NCI-H1417 treated with DMSO at 0.1 percent for 48 hours (cell line): ENCODE measurements at places on chromosomes 13 and 19.

DNA sequence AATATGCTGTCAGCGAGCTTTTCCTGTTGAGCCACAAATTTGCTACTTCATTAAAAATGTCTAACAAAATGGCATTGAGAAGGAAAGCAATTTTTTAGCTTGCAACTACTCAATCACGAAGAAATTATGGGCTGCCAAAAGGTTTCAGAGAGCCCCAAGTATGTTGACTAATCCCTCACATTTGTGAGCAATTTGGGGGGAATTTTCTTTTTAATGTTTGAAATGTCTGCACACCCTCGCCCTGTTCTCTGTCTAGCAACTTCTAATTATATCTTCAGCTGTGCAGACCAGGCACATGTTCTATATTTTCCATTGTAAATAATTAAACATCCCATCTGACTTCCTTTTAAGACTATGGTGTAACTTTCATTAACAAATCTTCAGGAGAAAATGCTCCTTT lies 192.9 kb downstream of the DCT start:
- no peak for DNase-seq

DNA sequence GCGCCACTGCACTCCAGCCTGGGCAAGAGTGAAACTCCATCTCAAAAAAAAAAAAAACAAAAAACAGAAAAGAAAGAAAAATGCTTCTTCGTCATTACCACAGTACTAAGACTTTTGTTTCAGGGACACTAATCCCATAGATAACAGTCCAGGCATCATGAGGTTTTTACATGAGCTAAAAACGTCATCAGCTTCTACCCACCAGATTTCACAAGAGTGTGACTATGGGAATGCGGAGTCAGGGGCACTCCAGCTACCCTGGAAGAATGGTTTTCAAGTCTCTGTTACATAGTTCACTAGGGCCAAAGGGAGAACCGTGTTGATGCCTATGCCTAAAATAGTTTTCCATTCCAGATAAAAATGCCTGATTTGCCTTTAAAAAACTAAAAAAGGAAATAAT lies 33.2 kb downstream of the RAB20 start:
- DNase-seq, result no peak

DNA sequence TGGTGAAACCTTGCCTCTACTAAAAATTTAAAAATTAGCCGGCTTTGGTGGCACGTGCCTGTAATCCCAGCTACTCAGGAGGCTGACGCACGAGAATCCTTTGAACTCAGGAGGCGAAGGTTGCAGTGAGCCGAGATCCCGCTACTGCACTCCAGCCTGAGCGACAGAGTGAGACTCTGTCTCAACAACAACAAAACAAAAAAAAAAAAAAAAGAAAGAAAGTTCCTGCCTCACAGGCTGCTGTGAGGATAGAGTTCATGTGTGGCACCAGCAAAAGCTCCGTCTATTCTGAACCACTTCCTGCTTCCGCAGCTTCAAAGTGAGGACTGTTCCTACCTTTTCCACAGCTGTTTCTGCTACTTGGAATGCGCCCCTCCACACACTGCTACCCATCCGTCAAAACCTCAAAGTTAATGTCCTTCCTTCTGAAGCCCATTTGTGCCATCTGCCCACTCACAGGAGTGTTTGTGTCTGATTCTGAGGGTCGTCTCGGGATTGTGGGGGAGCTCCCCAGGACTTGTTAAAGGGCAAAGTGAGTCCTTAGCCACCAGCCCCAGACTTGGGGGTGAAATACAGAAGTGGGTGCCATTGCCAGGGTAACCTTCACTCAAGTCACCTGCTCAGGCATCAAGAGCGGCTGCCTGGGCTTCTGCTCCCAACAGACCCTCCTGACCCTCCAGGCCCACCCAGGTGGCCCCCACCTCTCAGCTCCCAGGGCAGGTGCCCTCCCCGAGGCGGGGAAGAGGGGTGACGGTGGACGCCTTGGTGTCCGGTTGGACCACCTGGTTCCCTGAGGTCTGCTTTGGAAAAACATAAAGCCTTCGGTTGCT lies 2.9 kb downstream of the MFSD12 start:
- no peak for DNase-seq

- DNase-seq, result no peak
These were observed 452 bp downstream of the PIAS4 start for GRCh38 chr19:4007836-4008539.

- DNase-seq, result no peak
These were observed 27.3 kb downstream of the PIP5K1C start for GRCh38 chr19:3672993-3673392.

DNA sequence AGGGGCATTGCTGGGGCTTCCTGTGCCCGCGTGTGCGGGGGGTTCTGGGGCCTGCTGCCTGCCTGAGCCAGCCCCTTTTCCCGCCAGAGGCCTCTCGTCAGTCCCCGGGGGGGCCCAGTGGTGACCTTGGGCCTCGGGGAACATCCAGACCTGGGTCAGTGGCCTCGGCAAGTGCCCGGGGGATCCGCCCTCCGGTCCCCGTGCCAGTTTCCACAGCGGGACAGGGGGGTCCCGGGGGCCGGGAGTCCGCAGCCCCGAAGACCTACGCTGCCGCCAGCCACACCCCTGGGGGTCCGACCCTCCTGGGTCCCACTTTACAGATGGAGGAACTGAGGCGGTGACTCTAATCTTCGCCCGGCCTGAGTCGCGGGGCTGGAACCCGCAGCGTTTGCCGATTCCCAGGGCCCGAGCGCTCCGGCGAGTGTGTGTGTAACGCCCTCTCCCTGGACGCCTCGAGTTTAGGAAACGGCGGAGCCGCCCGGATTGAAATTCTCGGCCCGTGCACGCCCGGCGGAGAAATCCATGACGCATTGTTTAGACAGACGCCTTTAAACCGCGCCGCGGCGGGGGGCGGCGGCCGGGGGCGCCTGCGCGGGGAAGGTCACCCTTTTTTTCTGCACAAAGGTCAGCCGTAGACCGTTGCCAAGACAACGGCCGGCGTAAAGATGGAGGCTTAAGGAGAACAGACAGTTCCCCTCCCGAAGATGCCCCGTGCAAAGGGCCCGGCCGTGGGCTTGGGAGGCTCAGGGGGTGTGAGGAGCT lies 39.3 kb downstream of the EFNA2 start:
- DNase-seq, result peak; percentile 34

DNA sequence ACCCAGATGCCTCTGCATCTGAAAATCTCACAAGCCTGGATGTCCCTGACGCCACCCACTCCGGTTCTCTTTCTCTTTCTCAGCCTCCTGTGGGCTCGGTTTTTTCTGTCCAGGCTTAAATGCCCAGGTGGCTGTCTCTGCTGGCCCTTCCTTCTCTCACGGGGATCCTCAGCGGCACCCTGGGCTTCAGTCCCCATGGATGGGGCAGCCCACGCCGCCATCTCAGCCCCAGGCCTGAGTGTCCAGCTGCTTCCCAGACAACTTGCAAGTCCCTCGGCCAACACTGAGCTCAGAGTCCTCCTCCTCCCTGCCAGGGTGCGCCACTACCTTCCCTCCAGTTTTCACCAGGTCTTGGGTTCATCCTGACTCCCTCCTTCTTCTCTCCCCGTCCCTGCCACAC lies 6.4 kb downstream of the FBN3 start:
- no peak for DNase-seq

GRCh38 chr19:57068921-57069697 lies 50.7 kb upstream of the USP29 start:
- DNase-seq, result no peak

DNA sequence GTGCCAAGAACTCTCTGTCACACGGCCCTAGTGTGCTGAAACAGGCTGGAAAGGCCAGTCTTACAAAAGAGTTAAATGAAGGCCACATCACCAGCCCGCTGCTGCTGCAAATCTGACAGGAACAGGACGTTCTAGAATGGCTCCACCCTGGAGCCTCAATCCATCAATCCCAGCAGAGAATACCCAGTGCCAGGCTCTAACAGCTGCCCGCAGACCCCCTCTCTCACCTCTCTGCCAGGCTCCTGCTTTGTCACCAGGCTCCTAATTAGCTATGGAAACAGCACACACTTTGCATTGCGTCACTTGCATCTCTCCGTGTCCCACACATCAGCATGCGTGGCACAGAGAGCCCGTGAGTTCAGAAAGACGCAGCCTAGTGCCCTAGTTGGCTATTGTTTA lies 314.1 kb downstream of the FOXO1 start:
- DNase-seq, result no peak

DNA sequence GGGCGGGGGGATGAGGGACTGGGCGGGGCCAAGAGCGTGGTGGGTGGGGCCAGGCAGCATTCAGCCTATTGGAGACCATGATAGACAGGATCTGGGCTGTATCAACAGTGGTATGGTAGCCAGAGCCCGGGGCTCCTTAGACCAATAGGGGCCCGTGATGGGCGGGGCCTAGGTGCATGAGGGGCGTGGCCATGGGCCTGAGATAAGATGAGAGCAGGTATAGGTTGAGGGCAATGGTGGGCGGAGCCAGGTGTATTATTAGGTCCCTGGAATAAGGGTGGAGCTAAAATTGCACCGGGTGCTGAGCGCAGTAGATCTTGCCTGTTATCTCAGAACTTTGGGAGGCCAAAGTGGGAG lies 5.3 kb downstream of the ABCA7 start:
- DNase-seq, result no peak

DNA sequence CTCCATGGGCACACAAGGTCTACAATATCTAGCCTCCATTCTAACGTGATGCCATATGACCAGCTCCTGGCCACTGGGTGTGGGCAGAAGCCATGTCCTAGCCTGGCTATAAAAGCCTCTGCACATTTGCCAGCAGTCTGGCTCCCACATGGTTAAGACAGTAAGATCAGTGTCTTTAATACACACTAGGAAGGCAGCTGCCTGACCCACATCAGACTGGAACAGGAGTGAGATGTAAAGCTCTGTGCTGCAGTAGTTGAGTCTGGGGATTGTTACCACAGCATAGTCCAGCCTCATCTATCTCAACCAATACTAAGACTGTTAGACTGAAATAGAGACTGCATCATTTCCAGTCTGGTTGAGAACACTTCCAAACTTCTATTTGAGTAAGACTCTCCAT lies 533.1 kb downstream of the IRS2 start:
- DNase-seq, result no peak

DNA sequence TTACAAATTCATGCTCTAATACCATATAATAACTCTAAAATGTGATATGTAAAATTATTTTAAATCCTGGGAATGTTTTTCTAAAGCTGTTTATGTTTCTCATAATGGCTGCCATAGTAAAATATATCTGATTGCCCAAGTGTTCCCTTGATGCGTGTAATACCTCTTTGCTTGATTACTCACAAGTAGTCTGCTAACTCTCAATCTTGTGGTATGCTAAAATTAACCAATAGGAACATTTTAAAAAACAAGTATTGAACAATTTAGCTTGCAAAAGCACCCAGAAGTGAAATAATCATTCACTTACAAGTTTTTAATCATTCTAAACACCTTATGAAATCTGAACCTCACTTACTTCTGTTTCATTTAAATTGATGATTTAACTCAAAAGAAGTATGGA lies 386.0 kb upstream of the ATXN8OS start:
- DNase-seq, result no peak

- DNase-seq, result no peak
These were observed 1116.1 kb downstream of the PCDH9 start for GRCh38 chr13:66113882-66114526.

DNA sequence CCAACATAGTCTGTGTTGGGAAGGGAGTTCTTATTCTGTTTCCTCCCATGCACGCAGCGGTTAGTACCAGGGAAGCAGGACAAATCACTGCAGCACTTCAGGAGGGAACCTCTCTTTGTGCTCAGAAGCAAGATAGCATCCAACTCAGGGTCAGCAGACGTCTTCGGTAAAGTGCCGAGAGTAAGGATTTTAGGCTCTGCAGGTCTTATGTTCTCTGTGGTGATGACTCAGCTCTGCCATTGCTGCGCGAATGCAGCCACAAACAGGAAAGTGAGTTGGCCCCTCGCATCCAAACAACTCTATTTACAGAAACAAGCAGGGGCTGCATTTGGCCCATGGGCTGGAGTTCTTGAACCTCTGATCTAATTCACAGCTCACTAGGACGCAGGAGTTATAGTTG lies 122.1 kb upstream of the SPATA13 start:
- DNase-seq, result no peak

DNA sequence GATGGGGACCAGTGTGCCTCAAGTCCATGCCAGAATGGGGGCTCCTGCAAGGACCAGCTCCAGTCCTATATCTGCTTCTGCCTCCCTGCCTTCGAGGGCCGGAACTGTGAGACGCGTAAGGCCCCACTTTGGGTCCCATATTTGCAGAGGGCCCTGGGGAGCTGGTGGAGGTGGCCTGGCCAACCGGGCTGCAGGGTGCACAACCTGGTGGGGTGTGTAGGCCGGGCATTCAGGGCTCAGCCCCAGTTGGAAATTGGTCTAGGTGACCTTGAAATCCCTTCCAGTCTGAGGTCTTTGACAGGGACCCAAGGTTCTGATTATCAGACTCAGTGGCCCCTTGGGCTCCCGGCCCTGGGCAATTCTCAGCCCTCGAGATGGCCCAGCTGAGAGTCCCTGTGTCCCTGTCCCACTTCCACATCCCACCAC lies 8.3 kb downstream of the F7 start:
- DNase-seq, result no peak

DNA sequence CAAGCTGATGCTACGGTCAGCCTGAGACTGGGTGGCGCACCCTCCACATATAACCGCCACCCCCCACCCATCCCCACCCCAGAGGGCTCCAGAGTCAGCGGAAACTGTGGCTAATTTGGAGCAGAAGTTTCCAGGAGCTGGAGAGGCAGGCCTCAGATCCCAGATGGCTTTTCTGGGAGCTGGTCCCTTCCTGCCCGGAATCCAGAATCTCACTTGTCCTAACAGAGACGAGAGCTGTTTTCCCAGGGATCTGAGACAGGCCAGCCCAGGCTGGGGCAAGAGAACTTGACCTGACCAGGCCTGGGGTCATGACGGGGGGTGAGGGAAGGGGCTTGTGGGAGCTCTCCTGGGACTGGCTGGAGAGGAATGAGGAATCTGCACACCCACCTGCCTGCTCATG lies 6.5 kb downstream of the EPHX3 start:
- no peak for DNase-seq

GRCh38 chr13:33153421-33154404 lies 131.8 kb downstream of the STARD13 start:
- DNase-seq, result no peak

GRCh38 chr13:21825186-21825585 lies 154.3 kb downstream of the FGF9 start:
- DNase-seq, result no peak

GRCh38 chr13:51328488-51328887 lies 11.0 kb upstream of the SERPINE3 start:
- DNase-seq, result no peak

DNA sequence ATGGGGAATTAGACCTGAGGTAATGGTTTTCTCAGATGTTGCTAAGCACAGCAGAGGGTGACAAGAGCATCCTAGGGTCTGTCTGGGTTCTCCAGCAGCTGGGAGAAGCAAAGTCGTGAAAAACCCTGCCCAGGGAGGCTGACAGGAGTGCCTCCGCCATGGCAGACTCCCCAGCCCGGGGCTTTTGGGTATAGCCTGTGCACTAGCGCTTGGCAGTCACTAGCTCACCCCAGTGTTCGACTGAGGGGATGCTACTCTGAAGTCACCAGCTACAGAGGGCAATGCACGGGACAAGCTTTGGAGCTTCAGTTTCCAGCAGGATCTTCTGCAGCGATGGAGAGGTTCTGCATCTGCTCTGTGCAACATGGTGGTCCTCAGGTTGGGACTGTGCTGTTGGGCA lies 87.5 kb downstream of the ING1 start:
- DNase-seq, result no peak

- no peak for DNase-seq
These were observed 99.0 kb upstream of the TNFSF11 start for GRCh38 chr13:42474954-42475353.
